ENCODE measurements at places on chromosomes 5 and 9.

- peak; percentile 42 for DNase-seq
These were observed 28.9 kb downstream of the SNX24 start for GRCh38 chr5:122874179-122874875.

DNA sequence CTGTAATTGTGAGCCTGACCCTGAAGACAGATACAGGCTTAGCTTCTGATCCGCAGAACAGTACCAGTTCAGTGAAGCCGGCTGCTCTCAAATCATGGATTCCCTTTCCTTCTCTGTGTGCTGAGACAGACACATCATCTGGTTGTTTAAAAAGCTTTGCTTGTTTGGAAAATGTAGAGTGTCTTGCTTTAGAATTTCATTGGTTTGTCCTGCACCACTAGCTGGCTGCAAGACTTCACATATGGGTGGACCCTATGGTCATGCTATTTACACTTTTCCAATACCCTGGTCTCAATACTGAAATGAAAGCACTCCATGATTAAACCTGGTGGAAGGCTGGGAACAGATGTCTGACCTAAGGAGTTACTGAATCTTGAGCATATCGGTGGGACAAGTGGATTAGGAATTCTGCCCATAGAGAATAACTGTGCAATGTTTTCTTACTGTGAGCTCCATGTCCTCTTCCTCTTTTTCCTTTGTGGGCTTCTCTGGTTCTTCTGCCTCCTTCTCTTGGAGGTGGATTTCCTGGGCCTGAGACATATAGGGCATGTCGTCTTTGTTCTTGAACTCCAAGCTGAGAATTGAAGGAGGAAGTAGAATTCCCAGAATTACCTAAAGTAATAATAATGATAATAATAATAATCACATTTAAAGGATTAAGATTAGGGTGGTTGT lies 201.1 kb upstream of the KLF9 start:
- no peak for DNase-seq

GRCh38 chr5:115553082-115553481 lies 8.5 kb upstream of the FEM1C start:
- no peak for DNase-seq

DNA sequence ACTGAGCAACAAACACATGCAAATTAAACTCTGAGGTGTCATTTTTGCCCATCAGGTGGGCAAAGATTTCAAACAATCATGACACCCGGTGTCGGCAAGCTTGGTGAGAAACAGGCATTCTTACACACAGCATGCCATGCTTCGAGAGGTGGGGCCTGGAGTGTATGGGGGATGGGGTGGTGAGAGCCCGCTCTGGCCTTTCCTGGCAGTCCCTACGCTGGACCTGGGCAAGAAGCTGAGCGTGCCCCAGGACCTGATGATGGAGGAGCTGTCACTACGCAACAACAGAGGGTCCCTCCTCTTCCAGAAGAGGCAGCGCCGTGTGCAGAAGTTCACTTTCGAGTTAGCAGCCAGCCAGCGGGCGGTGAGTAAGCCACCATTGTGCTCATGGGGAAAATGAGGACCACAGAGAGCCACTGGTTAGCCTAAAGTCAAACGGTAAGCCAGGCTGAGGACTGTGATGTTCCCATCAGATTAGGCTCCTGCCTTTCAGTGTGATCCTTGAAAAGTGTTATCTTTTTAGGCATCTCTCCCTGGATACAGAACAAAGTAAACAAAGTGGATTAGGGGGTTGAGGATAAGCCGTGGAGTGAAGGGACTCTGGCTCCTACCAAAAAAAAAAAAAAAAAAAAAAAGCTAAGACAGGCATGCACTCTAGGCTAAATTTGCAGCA lies 9.4 kb downstream of the MYOZ3 start:
- no peak for DNase-seq

DNA sequence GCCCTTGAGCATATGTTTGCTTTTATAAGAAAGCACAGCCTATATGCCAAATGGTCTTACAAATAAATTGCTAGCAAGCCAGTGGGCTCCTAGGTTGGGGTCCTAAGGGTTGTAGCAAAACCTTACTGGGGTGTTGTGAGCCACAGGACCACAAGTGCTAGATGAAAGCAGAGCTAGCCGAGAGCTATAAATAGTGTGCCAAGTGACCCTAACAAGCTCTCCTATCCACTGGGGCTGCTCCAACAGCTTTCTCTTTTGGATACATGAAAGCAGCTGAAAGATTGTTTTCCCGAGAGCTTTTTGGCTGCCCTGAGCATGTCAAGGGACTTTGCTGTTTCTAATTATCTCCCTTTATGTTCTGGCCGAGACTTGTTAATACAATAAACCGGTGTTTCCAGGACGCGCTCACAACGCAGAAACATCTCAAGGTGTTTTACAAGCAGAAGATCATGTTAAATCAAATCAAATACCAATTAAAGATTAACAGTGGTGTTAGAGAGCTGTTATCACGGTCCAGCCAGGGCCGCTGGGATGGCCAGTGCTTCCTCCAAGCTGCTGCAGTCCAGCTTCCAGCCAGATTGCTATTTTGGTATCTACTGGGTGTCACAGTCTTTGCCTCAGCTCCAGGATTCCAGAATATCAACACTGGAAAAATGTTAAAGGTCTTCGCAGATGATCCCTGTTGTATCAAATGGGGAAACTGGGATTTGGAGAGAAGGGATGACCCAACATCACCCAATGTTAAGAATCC lies 351.0 kb downstream of the ASTN2 start:
- DNase-seq: no peak

- DNase-seq: peak; percentile 22
These were observed 669.0 kb downstream of the ACTL7B start for GRCh38 chr9:108186642-108187395.

GRCh38 chr9:17653947-17654465 lies 75.1 kb downstream of the SH3GL2 start:
- DNase-seq: no peak

DNA sequence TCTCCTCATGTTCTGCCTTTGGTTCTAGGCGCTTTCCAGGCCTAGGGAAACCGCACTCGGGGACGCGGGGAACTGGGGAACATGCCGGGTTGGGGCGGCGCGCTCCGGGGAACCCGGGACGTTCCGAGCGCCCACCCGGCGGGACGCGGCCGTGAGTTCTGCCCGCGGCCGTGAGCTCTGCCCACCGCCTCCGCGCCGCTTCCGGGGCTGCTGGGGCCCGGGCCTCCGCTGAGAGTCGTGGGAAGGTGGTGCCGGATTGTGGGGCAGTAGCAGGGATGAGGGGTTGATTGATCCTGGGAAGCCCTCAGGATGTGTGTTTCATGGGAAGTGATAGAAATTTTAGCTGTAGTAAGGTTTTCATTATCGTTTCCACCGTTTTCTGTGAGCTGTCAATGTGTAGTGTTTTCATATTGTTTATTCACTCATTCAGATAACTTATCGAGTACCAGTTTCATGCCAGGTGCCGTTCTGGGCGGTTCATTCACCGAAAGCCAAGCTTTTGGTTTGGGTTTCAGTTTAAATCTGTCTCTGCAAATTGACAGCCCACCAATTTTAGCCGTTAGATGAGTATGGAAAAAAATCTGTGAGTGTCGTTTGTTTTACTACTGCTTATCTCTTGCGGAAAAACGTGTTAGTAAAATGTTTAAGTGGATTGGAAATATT lies 657 bp downstream of the MTRR start:
- DNase-seq: no peak

GRCh38 chr5:157502143-157502647 lies 42.2 kb downstream of the NIPAL4 start:
- no peak for DNase-seq

DNA sequence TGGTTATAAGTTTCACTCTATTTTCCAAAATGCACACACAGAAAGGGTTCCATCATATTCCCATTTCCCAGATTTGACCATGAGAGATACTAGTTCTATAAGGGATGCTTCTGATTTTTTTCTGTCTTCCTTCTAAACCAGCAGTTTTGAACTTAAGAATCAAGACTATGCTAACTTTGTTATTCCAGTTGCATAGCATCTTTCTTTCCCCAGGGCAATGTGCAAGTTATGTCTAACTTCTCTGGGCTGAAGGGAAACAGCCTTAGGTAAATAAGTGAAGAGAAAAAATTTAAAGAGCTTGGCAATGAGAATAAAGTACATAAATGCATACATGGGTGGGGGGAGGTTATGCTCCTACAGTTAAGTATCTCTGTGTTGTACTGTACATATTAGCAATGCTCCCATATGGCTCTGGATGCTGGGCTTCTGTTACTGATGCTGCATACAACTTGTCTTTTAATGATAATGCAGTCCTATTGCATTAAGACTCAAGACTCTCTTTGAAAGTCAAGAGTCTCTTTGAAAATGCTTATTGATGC lies 125.8 kb upstream of the SLC12A2 start:
- DNase-seq: no peak

DNA sequence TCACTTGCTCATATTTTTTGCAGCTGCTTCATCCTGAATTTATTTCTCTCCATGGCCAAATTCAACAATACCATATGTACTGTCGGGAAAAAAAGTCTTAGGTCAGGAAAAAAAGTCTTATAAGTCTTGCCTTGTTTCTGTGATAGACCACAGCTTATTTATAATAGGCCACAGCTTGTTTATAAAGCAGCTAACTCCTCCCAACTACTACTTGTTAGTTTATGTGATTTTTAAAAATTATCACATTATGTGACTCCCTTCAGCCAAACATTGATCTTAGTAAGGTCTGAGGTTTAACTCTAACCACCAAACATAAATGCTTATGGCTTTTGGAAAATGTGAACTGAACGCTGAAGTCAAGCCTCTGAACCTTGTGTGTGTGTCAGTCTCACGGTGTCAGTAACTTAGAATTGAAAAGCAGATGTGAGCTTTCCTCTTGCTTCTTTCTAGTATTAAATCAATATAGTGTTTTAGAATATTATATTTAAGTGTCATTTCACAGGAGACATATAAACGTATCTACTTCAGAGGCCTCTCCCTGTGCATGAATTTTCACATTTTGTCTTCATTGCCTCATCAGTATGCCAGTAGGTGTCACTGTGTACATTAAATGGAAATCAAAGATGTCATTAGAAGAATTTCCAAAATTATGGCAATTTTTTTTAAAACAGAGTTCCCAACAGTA lies 51.3 kb downstream of the SNX24 start:
- DNase-seq: peak; percentile 39

GRCh38 chr5:82277987-82278710 lies at the start of gene RPS23:
RPS23 (minus strand) TSS chr5:82278354; CDS start chr5:82278323, 31 bp downstream.
- DNase-seq: peak; percentile 90

DNA sequence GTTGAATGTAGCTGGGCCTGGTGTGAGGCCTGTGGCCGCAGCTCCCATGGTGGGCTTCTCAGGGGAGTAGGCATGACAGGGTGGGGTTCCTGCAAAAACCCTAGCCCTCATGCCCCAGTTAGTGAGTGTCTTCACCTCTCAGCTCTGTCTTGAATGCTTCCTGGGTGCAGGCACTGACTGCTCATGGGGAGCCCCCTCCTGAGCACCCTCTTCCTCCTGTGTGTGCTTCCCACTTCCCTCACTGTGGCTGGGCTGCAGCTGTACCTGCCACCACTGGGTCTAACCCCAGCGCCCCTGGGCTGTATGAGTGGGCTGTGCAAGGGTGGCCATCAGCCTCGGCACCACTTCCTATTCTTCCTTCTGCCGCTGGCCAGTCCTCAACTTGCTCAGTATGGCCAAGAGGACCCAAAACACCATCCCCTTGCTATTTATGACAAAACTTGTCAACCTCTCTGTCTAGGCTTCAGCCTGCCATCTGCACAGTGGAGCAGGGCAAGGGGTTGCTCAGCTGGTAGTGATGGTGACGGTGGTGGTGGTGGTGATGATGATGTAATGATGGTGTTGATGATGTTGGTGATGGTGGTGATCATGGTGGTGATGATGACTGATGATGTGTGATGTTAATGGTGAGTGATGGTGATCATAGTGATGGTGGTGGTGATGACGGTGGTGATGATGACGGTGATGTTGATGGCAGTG lies 67.5 kb downstream of the RXRA start:
- DNase-seq: no peak

DNA sequence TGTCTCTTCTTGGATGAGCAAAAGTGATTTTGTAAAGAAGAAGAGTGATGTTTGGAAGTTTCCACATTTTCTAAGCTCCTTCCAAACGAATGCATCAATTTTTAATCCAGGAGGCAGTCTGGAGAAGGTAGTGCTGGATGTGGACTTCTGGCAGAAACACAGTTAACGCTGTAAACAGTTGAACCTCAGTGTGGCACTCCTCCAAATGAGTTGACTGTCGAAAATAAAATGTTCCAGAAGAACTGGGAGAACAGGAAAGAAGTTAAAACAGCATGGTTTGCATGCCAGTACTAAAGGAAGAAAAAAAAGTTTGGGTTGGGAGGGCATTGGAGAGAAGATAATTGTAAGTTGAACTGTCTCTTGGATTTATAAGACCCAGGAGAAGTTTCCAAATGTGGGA lies 6.5 kb downstream of the ZNF462 start:
- peak; percentile 60 for DNase-seq

DNA sequence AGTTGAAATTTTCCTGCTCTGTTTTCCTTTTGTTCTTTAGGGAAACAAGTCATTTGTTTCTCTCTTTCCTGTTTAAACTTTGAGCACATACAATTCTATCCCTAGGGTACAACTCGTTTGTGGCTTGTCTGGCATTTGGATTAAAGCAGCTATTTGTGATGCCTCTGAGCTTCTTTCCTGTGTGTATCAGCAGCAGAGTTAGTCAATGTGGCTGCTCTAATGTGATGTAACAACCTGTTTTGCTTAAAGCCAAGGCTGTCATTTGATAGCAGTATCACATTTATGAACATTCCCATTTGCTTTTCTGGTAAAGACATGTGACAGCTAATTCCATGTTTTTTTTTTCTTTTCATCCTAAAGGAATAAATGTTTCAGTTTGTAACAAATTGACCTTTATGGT lies 314.3 kb upstream of the CHD1 start:
- no peak for DNase-seq

DNA sequence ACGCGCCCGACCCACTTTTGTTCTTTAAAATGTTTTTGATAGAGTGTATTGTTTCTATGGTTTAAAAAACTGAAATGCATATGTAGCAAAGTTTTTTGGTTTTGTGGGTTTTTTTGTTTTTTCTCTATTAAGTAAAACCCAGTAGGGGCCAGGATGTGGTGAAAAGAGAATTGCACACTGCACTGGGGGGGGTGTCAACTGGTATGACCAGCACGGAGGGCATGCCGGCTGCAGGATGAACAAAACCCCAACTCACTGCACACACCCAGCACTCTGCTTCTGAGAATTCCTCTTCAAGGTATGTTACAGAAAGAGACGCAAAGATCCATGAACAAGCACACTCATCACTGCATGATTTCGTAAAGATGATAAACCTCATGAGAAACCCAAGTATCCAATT lies 75.0 kb downstream of the STK10 start:
- peak; percentile 47 for DNase-seq

DNA sequence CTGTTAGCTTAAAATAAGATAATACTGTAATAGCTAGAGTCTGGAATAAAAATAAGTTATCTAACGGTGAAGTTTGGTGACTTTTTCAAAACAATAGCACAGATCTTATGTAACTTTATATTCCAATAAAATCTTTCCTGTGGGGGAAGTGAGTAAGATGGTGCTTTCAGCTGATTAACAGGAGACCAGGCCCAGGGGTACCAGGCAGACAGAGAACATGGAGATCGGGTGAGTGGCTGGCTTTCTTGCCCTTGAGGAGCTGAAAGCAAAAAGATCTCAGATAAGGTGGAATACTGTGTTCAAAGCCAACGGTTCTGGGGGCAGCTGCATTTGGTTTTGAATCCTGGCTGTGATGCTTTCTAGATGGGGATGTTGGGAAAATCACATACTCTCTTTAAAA lies 61.3 kb downstream of the MAT2B start:
- DNase-seq: no peak

GRCh38 chr5:137438932-137439331 lies 60.2 kb downstream of the SPOCK1 start:
- DNase-seq: no peak
